ENCODE measurements at places on chromosomes 4 and X.
A peak's percentile ranks its signal among the peaks of the same experiment; 100 is the strongest.

DNA sequence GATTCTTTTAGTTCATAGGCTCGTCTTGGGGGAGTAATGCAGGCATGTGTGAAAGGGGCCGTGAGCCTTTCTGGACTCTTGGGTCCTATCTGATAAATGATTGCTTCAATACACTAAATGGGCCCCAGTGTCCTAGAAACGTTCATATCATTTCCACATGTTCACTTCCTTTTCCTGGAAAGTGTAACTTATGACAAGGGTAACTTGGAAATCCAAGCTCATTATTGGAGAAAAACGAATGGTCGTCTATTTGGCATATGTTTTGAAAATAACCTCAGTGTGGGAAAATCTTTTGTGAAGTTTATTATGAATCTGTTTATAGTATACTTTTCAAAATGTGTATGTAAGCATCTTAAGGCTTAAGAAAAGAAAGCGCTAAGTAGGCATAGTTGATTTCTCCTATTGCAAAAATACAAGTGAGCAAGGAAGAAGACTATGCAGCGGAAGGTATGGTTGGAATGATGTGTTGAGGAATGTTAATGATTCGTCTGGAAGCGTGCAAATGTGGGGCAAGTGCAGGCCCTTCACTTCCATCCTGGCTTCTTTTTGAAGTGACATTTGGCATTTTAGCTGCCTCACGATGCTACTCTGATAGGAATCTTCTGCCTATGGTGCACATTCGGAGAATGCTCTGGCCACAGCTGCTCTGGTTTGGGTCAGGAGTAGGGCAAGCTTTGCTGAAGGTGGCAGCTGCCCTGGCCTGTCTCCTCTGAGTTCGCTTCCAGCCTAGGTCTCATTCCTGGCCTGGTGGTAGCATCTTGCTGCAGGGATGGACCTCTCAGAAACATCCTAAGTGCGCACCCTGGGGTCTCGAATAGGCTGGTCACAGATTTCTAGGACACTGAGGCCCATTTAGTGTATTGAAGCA, 49.5 kb upstream of the STOX2 start:
- no peak for DNase-seq

DNA sequence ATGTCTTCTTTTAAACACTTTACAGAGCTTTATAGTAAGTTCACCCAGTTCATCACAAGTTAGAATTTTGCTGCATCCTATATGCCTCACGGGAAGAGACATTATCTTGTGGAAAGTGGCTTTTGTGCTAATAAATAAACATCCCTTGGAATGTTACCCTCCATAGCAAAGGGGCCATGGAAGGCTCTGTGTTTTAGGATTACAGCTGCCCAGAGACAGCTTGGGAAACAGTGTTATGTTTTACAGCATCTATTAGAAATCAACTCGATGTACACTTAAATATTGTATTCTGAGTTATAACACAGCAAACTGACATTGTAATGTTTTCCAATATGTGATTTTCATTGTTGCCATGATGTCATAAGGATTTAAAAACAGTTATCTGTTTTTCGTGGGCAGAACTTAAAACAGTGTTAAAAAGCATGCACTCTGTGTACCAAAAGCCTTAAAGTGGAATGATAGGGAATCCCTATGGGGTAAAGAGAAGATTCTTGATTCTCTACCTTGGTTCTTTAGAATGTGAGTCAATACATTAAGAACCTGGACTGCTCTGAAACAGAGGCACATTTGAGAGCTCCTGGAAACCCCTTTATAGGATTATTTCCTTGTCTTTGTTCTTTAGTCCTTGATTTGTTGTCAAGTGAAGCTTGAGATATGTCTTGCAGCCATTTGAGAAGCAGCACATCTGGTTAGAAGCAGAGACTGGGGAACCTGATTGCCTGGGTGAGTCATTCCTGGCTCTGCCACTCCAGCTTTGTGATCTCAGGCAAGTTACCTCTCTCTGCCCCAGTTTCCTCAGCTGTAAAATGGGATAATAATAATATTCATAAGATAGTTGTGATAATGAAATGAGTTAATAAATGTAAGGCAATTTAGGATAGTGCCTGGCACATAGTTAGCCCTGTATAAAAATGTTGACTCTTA, 41.6 kb downstream of the ARHGAP10 start:
- DNase-seq, result no peak

GRCh38 chr4:52795533-52795932, 44.3 kb upstream of the ERVMER34-1 start:
- no peak for DNase-seq

DNA sequence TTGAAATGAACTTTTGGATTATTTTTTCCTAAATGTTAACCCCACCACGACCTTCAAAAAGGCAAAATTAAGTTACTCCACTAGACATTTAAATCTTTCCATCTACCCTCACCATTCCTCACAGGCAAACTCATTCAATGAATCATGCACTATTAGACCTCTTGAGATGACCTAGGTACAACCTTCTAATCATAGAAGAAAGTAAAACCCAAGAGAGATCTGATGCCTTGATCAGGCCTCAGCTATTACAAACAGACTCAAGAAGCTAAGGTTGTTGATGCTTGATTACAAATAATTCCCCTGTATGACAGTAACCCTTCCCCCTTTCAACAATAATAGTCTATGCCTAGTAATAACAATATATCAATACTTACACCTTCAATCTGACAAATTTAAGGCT, 18.9 kb downstream of the TAPT1 start:
- DNase-seq, result no peak

DNA sequence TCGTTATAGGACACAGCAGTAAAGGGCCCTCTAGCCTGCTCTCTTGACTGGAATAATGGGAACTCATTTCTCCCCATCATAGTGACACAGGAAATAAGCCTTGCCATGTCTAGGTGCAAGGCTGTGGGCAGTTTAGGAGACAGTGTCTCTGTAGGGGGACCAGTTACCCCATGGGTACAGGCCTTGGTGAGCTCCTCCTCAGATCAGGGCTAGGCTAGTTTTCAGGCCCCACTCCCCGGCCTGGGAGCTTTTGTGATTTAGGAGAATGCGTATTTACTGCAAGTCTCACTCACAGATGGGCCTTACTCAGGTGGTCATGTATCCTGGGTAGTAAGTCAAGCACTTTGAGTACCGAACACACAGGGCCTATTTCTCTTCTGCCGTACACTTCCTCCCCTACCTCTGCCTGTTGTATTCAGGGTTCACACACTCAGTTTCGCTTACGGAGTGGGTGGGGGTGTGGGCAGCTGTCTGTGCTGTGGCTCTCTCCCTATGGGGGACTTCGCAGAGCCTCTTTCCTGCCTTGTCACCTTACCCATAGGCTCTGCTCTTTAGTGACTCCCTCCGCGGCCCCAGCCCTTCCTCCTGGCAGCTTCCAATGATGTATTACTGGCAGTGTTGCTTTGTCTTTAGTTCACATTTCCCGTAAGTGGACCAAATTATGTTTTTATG, 34.2 kb downstream of the FAM193A start:
- no peak for DNase-seq

DNA sequence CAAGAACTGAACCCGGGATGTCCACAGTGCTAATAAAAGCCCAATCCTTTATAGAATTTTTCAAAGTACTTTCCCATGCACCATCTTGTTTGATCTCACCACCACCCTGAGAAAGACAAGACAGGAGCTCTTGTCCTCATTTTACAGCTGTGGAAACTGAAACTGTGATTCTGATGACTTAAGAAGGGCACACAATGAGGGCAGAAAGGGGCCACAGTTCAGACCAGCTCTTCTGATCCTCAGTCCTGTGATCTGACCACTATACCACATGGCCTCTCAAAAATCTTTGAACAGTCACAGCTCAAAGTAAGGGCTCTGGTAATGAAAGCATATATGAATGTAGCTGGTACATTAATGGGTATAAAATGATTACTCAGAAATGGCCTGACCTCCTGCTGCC, 127.3 kb upstream of the CPEB2 start:
- DNase-seq, result no peak

- DNase-seq, result peak; percentile 47
These were observed 51.3 kb upstream of the NFKB1 start for GRCh38 chr4:102449751-102450352.

DNA sequence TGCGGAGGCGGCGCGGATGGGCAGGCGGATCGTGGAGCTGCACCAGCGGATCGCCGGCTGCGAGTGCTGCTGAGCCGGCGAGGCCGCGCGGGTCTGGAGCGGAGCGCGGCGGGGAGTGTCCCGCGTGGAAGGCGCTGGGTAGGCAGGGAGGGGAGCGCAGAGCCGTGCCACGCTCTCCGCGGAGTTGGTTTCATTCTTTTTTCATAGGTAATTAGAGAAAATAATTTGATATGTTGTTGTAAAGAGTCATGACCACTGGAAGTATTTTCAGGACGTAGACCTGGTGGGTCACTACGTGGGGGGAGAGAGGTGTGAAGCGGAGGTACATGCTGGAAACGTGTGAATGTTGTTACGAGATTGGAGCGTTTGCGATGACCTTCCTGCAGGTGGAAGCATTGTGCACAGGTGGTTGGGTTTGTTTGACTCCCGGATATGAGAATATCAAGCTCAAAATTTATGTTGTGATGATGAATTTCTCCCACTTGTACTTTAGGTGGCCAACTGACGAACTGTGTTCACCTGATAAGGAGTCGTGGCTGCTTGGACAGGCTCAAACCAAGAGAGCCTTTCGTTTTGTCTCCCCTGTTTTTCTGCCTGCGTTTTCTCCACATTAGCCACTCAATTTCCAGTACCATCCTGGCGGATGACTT, 19.1 kb upstream of the S100P start:
- DNase-seq, result no peak

DNA sequence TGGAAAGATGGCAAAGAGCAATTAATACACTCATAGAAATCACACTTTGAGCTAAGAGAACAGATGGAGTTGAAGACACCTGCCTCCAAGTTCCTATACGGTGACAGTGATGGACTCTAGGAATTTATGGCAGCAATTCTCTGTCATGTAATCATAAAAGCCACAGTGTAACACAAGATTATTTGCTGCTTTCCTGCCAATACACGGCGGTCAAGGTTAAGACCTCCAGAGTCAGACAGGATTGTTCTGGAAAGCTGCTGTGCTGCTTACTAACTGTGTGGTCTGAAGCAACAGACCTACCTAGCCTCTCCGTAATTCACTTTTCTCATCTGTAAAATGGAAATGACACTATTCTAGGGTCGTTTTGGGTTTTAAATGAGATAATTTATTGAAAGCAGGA, 14.6 kb upstream of the KIT start:
- no peak for DNase-seq

DNA sequence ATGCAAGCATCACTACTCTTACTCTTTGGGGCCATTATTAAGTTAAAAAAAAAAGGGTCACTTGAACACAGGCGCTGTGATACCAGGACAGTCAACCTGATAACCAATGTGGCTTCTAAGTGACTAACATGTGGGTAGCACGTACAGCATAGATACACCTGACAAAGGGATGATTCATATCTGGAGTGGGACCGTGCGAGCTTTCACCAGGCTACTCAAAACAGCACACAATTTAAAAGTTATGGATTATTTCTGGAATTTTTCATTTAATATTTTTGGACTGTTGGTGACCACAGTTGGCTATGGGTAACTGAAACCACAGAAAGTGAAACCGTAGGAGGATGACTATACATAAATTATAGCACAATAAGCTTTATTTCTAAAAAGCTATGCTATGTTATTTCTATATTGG, 113.8 kb upstream of the STIM2 start:
- DNase-seq, result no peak

GRCh38 chr4:35734381-35735098, 509.8 kb downstream of the ARAP2 start:
- DNase-seq, result no peak

GRCh38 chrX:68942104-68942503, 113.3 kb downstream of the EFNB1 start:
- DNase-seq, result no peak

DNA sequence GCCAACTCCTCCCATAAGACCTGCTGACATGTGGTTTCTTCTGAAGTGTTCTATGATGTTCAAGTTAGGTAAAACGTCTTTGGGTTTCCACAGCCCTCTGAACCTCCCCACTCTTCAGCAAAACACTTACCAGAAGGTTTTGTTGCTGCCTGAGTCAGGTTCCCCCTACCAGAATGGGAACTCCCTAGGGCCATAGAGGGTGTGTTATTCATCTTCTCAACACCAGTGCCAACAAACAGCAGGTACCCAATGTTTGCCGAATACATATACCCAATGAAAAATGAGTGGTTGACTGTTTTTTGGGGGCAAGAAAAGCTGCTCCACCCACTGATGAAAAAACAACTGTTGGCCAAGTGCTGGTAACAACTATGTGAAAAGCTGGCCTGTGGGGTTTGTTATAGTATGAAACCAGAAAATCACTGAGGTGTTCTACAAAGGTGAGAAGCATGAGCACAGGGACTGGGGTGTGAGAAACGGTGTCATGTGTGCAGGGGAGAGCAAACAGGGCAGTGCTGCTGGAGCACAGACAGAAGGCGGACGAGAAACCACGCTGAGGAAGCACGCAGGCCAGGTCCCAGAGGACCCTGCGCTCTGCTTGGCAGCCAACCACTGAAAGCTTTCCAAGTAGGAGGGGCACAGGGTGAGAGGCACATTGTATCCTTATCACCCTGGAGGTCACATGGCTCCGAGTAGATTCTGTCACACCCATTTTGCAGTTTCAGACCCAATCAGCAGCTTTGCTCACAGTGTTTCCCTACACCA, 28.8 kb downstream of the ATP8A1 start:
- no peak for DNase-seq

DNA sequence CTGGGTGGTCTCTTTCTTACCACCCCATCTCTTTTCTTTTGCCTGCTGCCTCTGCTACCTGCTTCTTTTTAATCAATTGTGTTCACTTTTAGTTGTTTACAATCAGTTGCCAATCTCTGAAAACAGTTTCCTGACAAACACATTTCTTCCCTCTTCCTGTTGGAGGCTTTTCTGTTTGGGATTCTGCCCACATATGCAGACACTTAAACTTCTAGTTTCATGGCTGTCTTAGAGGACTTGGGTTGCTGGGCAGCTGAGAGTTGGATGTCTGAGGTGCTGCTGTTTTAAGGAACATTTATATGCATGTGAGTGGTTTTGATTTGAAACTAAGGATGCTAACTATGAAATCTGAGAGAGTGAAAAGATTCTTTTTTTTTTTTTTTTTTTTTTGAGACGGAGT, 112.3 kb upstream of the LIMCH1 start:
- no peak for DNase-seq

GRCh38 chrX:139585613-139586012, 55.1 kb downstream of the F9 start:
- DNase-seq, result no peak

DNA sequence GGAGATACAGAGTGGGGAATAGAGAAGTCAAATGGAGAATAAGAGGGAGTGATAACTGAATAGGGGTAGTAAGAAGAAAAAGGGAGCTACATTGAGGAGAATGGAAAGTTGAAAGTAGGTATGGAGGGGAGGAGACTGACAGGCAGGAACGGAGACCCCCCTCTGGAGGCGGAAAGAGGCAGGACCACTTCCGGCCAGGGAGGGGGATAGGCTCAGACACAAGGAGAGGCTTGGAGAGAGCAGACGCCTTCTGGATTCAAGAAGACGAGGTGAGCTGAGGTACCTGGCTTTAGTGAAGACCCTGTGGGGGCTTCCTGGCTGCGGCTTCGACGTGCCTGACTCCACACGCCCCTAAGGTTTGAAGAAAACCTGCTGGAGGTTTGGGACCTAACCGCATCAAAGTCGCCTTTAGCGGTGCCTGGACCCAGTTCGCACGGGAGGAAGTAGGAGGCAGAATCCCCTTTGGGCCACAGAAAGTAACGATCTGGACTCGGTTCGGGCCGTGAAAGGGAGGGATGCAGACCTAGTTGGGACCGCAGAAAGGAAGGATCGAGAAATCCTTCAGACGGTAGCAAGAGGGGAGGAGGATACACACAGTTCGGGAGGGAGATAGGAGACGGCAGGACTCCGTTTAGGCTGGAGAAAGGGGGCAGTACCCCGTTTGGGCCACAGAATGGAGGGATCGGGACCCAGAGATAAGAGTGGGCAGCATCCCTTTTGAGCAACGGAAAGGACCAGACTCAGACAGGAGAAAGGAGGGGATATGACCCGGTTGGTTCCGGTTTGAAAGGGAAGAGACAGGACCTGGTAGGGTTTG, at the start of gene TRO:
Gene TRO, plus strand, starts transcription at position 215 of the 817 bp plus-strand sequence. CDS start 1,423 bp downstream, outside the sequence.
- DNase-seq, result peak; percentile 20

Measured in renal cortex interstitium (tissue), 15 donors.